Activated T-cell treated with anti-CD3 and anti-CD28 coated beads, Interleukin-2, amount 50 U/mL, for 4 hours (primary cell): ENCODE measurements at places on chromosomes 12 and 14. TPM values are rescaled to one million over a fixed set of nuclear protein-coding genes. Genes with fewer than 3 reads are reported as not detected.

DNA sequence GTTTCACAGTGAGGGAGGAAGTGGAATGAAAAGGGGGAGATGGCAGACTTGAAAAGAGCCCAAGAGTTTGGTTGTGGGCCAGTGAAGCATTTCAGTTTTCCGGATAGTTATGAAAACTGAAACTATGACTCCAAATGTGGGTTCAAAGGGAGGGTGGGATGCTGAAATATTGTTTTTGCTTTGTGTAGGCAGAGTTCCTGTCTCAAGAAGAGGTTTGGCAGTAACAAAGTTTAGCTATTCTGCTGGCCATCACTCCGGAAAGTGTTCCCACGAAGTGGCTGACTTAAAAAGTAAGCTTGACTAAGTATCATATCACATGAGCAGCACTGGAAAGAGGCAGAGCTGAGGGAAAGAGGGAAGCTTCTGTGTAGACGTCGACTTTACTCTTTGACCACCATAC, 85.2 kb downstream of the CAND1 start:
- DNase-seq, result no peak

SLCO1A2 gene
- not detected for total RNA-seq

GRCh38 chr12:101480849-101481248, 5.7 kb downstream of the SPIC start:
- DNase-seq, result no peak

DNA sequence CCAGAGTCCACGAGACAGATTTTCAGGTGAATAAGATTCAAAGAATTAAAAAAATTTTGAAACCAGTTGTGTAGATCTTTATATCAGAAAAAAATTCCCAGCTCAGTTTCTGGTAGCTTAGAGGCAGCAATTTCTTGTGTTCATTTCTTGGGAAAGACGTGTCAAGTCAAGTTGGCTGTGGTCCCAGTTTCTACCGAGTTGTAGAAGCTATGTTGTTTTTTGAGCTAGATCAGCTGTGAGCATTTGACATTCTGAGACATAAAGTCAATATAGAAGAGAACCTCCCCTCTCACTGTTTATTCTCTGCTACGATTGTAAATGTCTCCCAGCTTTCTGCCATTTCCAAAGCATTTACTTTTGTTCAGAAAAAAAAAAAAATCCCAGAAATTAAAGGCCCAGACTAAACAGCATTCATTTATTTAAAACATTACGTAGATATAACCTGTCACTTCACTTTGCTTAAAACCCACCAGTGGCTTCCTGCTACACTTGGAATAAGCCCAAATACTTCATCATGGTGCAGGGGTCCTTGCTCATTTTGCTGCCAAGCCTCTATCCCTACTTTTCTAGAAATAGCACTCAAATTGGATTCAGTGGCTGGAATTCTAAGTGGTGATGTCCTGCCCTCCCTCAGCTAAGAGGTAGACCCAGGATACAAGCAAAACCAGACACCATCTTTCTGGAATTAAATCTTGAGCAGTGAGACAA, 20.6 kb upstream of the PYGL start:
- no peak for DNase-seq

DNA sequence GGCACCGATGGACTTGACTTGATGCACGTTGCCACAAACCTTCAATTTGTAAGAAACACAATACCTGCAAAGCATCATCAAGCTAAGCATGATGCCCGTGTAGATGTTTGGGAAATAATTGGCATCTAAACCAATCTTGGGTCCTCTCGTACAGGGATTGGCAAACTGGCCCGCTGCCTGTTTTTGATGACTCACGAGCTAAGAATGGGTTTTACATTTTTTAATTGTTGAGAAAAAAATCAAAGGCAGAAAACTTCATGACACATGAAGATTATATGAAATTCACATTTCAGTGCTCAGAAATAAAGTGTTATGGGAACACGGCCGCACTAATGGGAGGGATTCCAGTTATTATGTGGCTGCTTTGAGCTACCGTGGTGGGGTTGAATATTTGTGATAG, 10.9 kb downstream of the MTA1 start:
- no peak for DNase-seq

LYZ gene
- total RNA-seq, result 0.71 TPM

GRCh38 chr12:44433659-44434058, 442.5 kb downstream of the NELL2 start:
- no peak for DNase-seq

- DNase-seq, result no peak
Measured at GRCh38 chr12:66149702-66150398, 19.3 kb upstream of the LLPH start.

- DNase-seq, result no peak
Measured at GRCh38 chr14:61569308-61569707, 126.0 kb upstream of the HIF1A start.

SMIM41 gene
- total RNA-seq, result not detected

ARL1 gene
- 82.4 TPM for total RNA-seq

DNA sequence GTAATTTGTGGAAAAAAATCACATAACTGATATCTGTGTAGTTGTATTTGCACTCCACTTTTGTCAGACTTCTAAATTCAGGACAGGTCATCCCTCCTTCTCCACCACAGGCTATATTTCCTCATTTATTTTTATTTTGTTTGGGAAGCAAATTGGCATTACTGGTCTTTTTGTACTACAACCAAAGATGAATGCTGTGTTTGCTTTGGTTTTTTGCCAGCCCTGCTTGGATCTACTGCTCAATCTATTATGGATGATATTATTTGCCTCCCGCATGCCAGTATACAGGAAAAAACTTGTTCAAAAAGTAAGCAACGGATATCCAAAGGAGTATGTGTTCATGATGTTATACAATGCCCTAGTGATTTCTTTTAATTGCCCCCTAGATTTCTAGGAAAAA, 948.8 kb downstream of the TRHDE start:
- no peak for DNase-seq

DNA sequence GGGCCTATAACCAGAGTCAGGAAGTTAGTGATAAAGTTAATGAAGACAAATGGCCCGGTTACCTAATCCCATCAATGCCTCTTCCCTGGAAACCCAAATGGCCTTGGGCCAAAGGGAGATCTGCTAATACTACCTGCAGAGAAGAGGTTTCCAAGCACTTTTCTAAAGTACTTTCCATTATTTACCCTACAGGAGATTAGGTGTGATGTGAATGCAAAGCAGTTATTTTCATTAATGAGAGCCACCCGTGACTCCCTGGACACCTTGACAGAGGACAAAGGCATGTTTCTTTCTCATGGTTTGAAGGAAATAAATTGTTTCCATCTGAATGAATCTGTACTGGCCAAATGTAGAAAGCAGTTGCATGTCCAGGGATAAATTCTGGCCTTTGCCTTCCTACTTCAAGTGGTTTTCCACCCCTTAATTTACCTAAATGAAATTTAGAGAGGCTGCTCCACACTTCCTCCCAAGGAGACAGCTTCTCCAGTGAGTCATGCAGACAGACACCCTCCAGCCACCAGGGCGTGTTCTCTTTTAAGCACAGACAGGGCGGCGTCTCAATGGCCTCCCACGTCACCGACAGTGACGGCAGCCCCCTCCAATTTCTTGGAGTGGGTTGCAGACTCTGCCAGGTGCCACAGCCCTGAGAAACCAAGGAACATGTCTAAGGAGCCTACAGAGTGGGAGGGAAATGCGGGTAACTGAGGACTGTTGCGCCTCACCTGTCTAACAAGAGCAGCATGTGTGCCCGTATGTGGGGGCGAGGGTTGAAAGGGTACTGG, 43.9 kb upstream of the GNPNAT1 start:
- DNase-seq, result no peak

DNA sequence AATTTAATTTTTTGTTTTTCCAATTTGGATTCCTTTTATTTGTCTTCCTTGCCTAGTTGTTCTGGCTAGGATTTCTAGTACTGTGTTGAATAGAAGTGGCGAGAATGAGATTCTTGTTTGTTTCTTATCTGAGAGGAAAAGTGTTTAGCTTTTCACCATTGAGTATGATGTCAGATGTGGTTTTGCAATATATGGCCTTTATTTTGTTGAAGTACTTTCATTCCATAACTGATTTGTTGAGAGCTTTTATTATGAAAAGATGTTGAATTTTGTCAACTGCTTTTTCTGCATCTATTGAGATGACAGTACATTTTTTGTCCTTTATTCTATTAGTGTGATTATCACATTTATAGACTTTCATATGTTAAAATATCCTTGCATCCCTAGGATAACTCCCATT, 462.0 kb downstream of the CCDC91 start:
- DNase-seq, result no peak

SLC17A8 gene
- total RNA-seq, result not detected

DNA sequence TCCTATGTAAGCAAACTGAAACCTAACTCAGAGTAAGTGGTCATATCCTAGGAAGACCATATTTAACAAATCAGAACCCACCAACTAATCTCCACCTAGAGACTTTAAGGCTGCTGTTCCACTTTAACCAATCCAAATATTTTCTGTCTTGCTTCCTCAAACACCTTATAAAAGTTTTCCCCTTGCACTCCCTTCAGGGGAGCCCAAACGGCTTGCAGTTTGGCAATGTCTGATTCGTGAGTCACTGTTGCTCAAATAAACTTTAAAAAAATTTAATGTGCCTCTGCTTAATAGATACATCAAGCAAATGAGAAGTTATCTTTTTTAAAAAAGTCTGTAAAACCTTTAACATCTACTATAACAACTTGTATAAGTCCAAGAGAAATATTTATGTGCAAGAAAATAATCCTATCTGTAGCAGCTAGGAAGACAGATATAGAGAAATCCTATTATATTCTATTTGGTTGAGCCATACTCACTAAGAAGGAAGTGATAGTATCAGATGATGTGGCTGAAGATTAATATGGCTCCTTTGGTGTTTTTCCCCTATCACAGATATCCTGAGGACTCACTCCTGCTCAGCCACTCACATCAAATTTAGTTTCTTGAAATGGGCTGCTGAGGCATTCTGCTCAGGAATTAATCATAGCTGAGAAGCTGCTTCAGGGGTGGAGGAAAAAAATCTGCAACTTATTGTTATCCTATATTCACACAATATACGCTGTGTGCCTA, 65.1 kb upstream of the DUSP6 start:
- no peak for DNase-seq

KCNMB4 gene
- total RNA-seq, result 0.38 TPM

GRCh38 chr14:103386713-103387329, 1.6 kb downstream of the MARK3 start:
- no peak for DNase-seq

GRCh38 chr12:45232756-45233372, 17.0 kb downstream of the ANO6 start:
- no peak for DNase-seq

TRIM9 gene
- total RNA-seq, result 0.54 TPM

DNA sequence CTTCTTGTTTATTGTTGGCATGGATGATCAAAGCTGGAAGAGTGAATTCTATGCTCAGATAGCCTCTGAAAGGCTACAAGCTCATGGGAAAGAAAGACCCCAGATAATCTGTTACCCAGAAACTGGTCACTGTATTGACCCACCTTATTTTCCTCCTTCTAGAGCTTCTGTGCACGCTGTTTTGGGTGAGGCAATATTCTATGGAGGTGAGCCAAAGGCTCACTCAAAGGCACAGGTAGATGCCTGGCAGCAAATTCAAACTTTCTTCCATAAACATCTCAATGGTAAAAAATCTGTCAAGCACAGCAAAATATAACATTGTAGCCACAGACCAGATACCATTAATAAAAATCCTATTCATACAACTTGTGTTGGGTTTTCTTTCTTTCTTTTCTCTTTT, 7.2 kb downstream of the ACOT6 start:
- DNase-seq, result no peak

USP44 gene
- total RNA-seq, result 2.2 TPM

DNA sequence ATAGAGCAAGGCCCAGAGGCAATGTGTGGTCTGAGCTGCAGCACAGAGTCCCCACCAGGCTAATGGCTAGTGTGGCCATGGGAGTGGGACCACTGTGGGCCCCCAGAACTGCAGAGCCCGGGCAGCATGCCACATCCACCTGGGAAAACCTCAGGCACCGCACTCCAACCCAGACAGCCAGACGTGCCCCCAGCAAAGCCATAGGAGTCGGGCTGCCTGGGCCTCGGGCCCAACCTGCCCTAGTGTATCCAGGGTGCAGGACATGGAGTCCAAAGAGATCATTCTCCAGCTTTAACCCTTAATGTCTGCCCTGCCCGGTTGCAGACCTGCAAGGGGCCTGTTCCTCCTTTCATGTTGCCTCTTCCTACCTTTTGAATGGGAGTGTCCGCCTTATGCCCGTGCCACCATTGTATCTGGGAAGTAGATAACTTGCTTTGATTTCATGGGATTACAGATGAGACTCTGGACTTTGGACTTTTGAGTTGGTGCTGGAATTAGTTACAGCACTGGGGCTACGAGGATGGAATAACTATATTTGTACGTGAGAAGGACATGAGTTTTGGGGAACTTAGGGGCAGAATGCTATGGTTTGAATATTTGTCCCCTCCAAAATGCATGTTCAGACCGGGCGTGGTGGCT, 29.1 kb upstream of the DEGS2 start:
- DNase-seq, result no peak

DNA sequence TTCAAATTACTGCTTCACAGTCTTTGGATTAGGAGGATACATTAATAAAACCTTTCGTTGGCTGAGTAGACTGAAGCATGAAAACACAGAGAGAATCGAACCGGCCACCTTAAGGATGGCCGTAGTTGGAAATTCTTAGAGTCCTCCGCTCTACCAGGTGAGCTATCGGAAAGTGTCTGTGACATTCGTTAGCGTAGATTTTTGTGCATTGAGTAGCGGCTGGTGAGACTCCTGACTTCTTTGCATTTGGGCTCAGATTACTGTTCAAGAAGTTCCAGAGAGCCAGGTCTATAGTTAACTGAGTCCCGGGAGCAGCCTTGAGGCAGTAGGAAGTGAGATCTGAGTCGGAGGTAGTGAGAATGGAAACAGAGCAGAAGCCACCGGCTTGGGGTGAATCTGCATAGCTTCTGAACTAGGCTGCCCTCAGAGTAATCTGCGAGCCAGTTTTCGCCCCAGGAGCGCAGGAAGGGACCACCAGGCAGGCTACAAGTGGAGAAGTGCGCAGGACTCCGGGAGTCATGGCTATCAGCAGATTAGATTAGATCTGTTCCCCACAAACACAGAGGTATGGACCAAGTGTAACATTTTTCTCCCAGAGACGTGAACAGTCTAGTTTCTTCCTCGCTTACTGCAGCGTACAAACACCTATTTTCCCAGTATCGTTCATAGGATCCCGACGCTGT, 11.0 kb downstream of the OR6S1 start:
- DNase-seq, result no peak

GRCh38 chr12:38424436-38424835, 107.9 kb downstream of the ALG10B start:
- no peak for DNase-seq

DNA sequence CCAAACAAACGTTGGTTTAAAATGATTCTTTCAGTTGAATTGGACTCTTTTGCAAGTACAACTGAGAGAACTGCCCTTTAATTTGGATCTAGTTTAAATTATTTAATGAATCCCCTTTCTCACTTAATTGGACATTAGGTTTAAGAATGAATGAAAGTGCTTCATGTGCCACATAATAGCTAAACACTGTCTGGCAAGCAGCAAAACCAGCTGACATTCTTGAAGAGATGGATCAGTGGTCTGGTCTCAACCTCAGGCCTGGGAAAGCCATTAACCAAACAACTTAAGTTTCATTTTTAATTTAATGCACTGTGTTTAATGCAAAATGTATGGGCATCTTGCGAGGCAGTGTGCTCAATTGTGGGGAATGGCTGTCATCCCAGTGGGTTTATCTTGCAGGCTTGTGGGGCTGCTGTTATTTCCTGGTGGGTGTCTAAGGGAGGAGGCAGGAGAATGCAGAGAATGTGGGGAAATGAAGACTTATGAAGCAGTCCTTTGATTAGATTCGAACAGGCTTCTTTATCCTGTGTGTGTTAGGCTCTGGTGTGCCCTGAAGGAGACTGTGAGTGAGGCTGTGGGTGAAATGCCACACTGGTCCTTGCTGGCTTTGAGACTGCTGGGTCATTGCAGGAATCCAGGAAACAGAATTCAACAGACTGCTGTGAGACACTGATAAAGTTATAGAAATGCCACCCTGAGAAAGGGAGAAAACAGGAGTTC, 144.1 kb upstream of the PELI2 start:
- no peak for DNase-seq
